ENCODE measurements at places on chromosomes 2 and 18.
A peak's percentile ranks its signal among the peaks of the same experiment; 100 is the strongest.

DNA sequence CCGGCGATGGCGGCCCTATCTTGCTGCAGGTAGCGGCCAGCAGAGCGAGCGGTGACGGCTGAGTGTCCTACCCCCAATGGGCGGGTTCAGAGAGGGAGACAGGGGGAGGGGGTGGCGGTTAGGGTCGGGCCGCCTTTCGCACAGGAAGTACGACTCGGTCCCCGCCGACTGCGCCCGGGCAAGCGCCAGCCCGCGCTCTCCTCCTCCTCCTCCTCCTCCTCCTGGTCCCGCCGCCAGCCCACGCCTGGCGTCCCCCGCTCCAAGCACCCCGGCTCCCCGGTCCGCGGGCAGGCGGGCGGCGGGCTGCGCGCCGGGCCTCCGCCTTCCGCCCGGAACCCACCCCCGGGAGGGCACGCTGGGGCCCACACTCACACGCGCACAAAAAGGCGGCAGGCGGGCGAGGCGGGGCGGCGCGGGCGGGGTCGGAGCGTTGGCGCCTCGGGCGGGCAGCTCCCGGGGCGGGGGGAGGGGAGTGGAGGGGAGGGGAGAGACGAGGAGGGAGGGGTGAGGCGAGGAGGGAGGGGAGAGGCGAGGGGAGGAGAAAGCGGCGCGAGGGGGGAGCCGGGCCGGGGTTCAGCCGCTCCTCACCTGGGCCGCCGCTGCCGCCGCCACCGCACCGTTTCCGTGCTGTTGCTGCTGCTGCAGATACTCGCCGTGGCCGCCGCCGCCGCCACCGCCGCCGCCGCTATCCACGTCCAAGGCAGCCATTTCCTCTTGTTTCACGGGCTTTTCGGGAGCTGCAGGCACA is 1.2 kb downstream of the SP3 start:
- DNase-seq, result peak; percentile 92

DNA sequence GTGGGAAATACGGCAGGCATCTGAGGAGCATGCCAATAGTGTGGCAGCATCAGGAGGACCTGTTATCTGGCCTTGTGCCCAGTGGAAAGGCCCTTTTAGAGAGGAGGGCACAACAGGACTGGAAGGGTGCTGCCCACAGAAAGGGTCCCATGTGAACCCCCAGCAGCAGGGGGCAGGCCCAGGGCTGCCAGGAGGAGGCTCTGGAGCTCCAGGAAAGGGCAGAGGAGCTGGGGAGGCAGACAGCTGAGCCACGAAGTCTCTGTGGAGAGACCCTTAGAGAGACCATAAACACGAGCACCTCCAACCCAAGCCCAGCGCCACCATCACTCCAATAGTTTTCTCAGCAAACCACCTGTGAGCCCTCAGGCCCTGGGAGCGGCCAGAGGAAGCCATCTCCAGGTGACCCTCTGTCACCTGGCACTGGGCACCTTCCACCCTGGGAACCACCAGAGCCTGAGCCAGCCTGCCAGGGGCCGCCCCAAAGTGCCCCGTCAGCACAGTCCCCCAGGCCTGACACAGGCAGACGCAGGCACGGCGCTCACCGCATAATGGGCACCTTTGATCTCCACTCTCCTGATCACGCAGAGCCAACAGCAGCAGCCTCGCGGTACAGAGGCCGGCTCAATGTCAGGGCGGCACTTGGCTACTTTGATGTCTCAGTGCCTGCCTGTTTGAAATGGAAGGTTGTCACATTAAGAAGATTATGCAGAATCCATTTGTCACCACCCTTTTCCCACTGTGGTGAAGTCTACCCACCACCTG is 162.5 kb upstream of the RAB6C start:
- no peak for DNase-seq

- DNase-seq, result no peak
Measured at GRCh38 chr2:16613539-16614011, 52.1 kb downstream of the CYRIA start.

- no peak for DNase-seq
Measured at GRCh38 chr2:64605991-64606478, 47.7 kb downstream of the SERTAD2 start.

DNA sequence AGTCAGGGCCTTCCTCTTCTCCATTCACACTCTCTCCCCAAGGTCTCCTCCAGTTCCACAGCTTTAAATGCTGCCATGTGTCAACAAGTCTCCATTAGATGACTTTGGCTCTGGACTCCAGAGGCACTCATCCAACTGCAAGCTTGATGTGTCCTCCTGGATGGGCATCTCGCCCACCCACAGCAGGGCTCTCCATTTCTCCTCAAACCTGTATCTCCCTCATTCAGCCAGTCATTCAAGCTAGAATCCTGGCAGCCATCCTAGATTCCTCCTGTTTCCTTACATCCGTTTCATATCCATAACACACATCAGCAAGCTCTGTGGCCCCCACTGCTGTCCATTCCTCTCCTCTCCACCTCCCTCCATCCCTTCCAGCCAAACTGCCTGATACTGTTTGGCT is 88.4 kb upstream of the AFF3 start:
- no peak for DNase-seq

DNA sequence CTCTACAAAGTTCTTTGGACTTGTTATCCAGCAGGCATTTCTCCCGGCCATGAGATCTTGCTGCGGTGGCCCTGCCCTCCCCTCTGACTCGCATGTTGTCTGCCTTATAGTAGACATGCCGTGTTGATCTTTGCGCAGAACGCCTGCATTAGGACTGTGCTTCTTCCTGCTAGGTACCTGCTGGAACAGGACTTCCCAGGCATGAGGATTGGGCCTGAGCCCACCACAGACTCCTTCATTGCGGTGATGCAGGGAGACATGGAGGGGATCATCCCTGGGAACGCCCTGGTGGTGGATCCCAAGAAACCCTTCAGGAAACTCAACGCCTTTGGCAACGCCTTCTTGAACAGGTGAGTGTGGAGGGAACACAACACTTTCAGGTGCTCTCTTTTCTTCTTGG is 10.1 kb downstream of the EHD3 start:
- no peak for DNase-seq

DNA sequence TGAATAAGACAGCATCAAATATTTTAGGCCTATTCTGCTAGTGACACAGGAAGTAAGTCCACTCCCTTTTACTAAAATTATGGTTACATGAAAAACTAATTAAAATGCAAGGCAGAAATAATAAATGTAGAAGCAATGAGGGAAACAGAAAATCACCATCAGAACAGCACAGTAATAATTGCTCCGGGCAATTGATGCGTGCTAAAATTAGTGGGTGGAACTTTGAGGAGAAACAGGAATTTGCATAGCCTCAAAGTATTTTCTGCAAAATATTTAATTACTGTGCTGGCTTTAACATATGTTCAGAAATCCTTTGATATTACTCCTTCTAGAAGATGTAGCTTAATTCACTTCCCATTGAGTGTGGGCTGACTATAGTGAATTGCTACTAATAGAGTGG is 654.3 kb upstream of the RAB6C start:
- DNase-seq, result no peak

DNA sequence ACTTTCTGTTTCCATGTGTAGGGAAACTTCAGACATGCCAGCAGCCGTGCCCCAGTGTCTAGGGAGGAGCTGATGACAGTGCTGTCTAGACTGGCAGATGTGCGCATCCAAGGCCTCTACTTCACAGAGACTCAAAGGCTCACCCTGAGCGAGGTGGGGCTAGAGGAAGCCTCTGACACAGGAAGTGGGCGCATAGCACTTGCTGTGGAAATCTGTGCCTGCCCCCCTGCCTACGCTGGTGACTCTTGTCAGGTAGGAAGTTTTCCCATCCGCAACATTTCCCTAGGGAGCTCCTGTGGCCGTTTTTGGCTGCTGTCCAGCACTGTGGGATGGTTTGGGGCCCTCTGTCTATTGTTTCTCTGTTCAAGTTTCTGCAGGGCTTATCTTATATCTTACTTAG is 143.1 kb upstream of the TTC39C start:
- DNase-seq, result peak; percentile 48

GRCh38 chr18:29540548-29540947 is 1363.6 kb upstream of the CDH2 start:
- no peak for DNase-seq

- no peak for DNase-seq
Measured at GRCh38 chr2:133480707-133481429, 87.4 kb downstream of the NCKAP5 start.

DNA sequence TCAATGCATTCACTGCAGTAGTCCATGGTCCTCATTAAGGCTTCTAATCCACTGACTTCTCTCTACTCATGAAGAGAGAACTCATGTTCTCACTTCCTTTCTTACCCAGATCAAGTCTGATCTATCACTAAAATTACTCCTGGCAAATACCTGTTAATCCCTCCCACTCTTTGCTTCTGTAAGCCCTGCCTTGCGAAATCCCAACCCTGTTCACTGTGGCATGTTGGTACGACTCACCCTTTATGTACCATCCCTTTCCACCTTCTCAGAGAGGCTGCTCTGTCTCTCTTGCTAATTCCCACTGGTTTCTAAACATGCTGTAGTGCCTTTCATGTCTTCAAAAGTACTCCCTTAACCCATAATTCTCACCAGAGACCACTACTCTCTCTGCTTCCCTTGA is 272.2 kb upstream of the ACVR2A start:
- no peak for DNase-seq

DNA sequence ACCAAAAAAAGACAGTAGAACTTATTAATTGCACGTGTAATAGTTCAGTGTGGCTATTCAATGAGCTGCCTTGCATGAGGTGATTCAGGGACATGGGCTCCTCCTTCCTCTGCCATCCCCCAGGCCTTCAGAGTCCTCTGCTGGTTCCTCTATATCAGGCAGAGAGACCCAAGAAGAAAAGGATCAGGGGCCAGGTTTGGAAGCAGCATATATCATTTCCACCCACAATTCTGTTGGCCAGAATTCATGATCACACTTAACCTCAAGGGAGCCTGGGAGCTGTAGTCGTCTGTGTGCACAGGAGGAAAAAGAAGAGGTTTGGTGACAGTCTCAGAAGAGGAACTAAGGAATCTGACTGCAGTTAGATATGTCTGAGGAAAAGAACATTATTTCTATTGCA is 114.0 kb upstream of the GLS start:
- DNase-seq, result no peak

- no peak for DNase-seq
Measured at GRCh38 chr2:128359841-128360240, 41.2 kb upstream of the HS6ST1 start.

- no peak for DNase-seq
Measured at GRCh38 chr2:2933426-2933825, 444.2 kb downstream of the EIPR1 start.

GRCh38 chr2:42095923-42096408 is 48.1 kb downstream of the PKDCC start:
- peak; percentile 74 for DNase-seq

- DNase-seq, result no peak
Measured at GRCh38 chr2:220243571-220243970, 616.1 kb downstream of the SLC4A3 start.

DNA sequence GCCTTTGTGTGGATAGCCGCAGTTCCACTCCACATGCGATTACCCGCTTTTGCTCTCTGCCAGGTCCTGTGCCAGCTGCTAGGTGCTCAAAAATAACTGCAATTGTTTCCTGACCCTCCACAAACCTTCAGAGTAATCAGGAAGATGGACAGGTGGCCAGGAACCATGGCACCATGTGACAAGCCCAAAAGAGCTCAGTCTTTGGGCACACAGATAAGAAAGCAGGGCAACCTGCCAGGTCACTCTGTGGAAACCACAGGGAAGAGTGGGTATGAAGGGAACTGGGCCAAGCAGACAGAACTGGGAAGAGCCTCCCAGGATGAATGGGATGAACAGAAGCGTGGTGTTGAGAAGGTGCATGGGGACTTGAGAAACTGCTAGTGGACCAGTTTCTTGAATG is 79.4 kb upstream of the AGAP1 start:
- DNase-seq, result peak; percentile 77

- DNase-seq, result no peak
Measured at GRCh38 chr2:239868556-239869181, 156.5 kb downstream of the NDUFA10 start.

DNA sequence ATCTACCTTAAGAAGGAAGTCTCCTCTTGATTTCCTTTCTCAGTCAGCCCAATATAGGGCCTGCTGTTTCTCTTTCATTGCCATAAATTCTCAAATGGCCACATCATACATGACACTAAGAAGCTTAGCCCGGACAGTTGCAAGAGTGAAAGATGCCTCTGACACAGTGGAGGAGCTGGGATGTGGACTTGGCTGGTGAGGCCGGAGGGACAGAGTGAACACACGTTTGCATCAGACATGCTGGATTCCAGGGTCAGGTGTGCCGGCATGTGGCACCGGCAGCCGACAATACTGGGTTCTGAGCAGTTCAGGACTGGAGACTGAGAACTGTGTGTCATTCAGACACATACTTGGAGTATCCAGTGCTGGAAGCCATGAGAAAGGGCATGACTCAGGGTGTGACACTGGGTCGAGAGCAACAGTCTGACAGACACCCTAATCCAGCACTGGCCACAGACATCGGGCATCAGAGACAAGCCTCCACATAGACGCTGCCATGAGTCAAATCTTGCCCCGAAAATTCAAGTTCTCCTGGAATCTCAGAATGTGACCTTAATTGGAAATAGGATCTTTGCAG is 31.4 kb downstream of the TIMM21 start:
- DNase-seq, result no peak

- DNase-seq, result no peak
Measured at GRCh38 chr18:48371854-48372602, 37.2 kb downstream of the ZBTB7C start.

DNA sequence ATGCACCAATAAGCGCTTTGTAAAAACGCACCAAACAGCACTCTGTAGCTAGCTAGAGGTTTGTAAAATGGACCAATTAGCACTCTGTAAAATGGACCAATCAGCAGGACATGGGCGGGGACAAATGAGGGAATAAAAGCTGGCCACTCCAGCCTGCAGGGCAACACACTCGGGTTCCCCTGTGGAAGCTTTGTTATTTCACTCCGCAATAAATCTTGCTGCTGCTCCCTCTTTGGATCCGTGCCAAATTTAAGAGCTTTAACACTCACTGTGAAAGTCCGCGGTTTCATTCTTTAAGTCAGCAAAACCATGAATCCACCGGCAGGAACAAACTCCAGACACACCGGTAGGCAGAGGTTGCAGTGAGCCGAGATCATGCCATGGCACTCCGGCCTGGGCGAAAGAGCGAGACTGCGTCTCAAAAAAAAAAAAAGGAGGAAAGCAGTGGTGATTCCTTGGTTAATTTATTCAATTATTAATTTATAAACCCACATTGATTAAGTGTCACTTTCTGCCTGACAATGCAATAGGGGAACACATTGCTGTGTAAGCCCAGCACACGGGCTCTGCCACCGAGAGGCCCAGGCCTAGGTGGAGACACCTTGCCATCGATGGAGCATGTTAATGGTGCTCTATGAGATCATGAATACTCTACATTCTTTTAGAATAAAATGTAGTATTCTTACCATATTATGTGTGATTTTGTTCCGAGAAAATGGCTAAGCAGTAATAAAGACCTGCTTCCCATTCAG is 687.6 kb upstream of the HS6ST1 start:
- DNase-seq, result no peak

DNA sequence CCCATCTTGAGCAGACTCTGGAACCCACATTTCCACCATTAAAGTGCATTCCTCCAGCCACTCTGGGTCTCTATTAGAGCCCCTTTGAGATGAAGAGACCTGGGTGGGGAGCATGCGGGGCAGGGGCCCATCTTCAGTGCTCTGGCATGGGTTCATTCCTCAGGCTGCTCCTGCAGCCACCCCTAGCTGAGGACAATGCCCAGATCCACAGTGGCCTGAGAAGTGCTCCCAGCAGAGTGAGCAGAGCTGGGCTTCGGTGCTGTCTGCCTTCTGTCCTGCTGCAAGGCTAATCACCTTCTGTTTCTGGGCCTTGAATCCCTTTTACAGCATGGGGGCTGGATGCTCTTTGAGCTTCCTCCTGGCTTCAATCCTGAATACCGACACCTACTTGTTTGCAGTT is 169.8 kb downstream of the TRIM43 start:
- no peak for DNase-seq
